ENCODE measurements at places on chromosomes 2 and 18.

- DNase-seq: no peak
These were observed 156.4 kb downstream of the BABAM2 start for GRCh38 chr2:28046921-28047320.

DNA sequence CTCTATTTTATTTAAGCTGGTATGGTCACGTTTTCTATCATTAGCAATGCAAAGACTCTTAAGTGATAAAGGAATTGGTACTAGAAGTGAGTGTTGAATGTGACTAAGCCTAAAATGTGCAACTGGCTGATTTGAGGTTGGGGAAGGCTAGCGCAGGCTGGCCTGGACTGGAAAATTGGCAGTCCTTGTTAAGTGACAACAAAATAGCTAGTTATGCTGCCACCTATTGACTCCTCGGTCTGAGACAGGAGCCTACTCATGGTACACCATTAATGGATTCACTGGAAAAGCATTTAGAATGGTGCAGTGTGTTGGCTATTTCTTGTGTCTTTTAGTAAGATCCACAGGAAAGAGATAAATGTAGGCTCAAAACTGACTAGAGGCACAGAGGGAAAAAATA lies 5.7 kb upstream of the WIPF1 start:
- no peak for DNase-seq

DNA sequence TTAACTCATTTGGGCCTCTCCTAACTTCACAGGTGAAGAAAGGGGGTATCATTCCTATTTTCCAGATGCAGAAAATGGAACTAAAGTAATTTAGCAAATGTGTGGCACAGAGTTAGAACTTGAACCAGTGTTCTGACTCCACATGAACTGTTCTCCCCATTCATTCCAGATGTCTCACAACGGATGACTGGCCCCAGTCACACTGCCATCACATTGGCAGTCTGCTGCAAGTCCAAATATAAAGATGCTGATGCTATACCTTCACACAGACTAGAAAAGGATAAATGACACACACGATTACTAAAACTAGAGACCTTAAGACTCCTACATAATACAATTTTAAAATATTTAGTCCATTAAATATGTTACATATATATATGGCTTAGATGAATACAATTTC lies 195.7 kb downstream of the NBAS start:
- no peak for DNase-seq

DNA sequence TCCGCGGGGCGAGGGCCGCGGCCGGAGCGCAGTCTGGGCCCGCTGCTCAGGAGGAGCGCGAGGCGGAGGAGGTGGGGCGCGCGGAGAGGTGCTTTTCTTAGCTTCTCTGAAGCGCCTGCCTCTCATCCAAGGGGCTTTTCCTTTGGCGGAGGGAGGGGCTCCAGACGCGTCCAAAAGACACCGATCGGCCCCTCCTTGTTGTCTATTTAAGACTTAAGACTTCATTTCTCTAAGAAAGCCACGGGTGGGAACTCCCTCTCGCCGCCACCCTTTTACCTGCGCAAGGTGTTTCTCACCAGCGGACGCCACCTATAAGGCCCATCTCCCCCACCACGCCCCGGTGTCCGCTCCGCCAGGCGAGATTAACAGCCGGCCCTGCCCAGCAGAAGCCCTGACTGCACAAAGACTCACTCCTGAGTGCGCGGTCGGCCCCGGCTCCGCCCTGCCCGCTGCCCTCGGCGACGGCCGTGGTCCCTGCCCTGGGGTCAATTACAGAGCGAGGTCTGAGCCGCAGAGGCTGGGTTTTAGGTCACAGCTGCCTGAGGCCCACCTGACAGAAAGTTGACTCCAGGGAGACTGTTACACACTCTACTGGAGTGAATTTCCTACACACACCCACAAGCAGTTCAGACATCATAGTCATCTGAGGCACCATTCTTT lies at the start of gene DSC2:
DSC2 (minus strand) TSS at position 397 of the 660 bp plus-strand sequence. CDS start 450 bp downstream, outside the sequence.
- DNase-seq: no peak

DNA sequence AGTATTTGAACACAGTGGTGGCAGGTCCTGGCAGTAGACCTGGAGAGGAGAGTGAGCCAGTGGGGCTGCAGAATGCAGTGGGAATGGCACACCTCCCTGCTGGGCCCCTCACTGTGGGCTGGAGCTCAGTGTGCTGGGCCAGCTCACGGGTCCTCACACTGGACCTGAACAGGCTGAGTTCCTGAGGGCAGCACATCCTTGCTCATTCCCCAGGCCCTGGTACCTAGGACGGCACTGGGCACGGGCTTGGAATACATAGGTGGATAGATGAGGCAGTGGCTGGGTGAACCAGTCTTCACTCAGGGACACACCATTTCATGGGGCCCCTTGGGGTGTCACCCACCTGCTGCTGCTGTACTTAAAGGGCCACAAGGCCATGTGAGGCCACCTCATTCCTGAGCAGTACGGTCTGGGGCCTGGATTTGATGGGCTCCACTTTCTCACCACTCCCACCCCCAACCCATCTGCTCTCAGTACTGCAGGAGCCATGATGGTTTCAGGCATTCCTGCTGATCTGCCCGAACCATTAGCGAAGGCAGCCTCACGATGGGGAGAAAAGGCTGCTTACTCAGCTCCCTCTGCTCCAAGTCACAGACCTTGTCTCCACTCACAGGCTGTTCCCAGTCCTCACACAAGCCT lies 4.2 kb downstream of the TMEM177 start:
- DNase-seq: no peak

DNA sequence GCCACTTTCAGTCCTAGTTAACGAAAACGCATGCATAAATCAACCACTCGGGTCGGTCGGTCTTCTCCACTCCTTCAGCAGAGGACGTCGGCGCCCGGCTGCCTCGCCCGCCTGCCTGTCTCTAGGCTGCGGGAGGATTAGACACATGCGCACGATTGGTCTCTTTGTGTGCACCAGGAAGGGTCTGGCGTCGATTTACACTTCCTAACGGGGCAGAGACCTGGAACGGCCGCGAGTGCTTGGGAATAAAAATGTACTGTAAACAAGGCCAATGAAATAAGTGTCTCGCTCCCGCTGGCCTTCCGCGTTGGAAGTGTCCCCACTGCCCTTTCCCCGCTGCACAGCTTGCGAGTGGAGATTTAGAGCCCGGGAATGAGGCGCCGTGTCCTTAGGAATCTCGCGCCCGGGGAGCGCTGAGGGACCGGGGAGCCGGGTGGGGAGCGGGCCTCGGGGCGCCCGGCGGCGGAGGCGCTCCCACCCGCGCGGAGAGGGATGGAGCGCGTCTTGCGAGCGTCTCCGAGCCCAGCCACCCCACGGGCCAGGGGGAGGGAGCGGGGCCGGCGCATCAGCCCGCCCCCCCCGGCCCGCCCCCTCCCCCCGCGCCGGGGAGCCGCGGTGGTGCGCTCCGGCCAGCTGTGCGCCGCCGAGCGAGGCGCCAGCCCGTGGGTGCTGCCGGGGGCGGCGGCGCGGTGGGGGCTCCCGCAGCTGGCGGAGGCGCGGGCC lies at the start of gene DOK6:
DOK6 (plus strand) TSS at position 636 of the 723 bp plus-strand sequence.
- DNase-seq: peak; percentile 56

DNA sequence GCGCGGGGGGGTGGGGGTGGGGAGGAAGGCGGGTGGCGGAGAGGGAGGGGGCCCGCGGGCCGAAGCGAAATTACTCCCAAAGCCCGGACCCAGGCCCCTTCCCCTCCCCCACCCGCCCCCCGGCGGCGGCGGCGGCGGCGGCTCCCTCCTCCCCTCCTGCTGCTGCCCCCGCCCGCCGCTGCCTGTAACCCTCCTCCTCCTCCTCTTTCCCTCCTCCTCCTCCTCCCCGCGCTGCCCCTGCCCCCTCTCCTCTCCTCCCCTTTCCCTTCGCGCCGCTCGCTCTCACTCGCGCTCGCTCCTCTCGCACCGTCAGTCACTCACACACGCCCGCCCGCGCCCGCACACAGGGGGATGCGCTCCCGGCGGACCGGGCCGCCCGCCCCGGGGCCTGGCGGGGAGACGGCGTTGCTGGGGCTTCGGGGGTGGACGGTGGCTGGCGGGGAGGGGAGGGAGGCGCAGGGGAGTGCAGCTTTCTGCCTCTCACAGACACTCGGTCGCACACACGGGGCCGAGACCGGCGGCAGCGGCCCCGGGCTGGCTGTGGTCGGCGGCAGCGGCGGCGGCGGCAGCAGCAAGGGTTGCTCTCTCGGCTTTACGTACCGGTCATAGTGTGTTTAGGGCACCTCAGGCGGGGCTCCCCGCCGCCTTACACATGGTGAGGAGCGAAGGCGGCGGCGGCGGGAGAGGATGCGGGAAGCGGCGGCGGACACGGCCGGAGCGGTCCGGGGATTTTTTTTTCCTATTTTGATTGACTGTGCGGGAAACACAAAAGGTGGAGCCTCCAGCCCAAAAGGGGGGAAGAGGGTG lies 405 bp downstream of the SP3 start:
- peak; percentile 80 for DNase-seq

GRCh38 chr18:54950221-54950620 lies 9.0 kb downstream of the CCDC68 start:
- no peak for DNase-seq

DNA sequence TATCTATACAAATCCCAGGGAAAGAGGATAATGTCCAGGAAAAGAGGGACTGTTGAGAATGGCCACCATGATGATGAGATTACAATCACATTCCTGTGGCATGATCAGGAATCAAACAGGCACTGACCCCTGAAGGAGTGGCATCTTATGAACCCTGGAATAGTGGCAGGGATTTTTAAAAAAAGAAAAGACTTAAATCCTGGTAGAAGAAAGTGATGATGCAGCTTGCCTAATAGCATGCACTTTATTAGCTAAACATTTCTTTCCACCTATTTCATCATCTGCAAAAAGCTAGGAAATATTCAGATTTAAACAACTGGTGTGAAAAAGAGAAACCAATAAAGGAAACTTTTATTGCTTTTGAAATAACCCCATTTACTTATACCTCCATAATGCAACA lies 87.2 kb upstream of the FSHR start:
- peak; percentile 46 for DNase-seq

GRCh38 chr2:68319398-68320117 lies at the start of gene CNRIP1:
CNRIP1 (minus strand) TSS chr2:68319949; CDS start chr2:68319400, 549 bp downstream.
- peak; percentile 54 for DNase-seq

GRCh38 chr2:167424803-167425755 lies 536.8 kb downstream of the XIRP2 start:
- DNase-seq: no peak

DNA sequence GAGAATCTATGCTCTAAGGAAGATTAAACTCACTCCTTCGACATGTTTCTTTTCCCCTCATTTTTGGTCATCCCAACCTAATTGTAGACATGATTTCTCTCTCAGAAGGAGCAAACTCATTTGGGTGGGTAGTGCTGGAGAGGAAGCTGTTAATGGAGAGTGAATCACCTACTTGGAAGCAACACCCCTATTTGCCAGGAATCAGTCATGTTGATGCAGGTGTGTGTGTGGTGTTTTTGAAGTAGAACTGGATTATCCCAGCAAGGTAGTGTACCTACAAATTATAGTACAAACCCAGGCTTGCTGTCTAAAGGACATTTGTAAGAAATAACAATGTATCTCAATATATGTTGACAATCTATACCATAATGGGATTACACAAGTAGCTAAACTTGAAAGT lies 186.4 kb downstream of the EPHA4 start:
- DNase-seq: no peak

GRCh38 chr18:47492691-47493090 lies 241.2 kb upstream of the SKOR2 start:
- no peak for DNase-seq

GRCh38 chr2:26298638-26299393 lies 47.1 kb upstream of the SELENOI start:
- peak; percentile 18 for DNase-seq

GRCh38 chr2:219388907-219389156 lies 1.1 kb upstream of the DNPEP start:
- no peak for DNase-seq

GRCh38 chr2:128498086-128498485 lies 179.4 kb upstream of the HS6ST1 start:
- DNase-seq: no peak

DNA sequence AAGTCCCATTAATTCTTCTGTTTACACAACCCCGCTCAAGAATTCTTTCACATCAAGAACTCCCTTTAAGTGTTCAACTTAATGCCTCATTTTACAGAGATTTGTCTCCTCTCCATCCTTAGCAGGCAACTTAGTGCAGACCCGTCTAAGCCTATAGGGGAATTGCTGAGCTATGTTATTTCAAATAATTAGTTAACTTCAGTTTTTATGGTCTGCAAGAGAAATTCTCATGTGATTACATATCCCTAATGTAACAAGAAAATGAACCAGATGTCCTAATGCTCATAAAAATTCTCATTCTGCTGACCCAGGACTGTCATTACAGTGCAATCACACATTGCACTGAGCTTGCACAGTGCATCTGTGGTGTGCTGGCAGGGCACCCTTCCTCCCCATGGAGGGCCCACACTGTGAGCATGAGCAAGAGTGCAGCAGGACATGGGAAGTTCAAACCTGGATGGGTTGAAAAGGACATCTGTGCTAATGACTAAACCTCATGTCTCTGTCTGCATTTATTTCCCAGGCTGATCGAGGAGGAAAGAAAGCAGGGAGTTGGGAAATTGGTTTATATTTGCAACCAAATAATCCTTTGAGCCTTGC lies 97.1 kb downstream of the COL5A2 start:
- DNase-seq: peak; percentile 53

GRCh38 chr18:79522451-79523205 lies 126.9 kb downstream of the NFATC1 start:
- DNase-seq: no peak

DNA sequence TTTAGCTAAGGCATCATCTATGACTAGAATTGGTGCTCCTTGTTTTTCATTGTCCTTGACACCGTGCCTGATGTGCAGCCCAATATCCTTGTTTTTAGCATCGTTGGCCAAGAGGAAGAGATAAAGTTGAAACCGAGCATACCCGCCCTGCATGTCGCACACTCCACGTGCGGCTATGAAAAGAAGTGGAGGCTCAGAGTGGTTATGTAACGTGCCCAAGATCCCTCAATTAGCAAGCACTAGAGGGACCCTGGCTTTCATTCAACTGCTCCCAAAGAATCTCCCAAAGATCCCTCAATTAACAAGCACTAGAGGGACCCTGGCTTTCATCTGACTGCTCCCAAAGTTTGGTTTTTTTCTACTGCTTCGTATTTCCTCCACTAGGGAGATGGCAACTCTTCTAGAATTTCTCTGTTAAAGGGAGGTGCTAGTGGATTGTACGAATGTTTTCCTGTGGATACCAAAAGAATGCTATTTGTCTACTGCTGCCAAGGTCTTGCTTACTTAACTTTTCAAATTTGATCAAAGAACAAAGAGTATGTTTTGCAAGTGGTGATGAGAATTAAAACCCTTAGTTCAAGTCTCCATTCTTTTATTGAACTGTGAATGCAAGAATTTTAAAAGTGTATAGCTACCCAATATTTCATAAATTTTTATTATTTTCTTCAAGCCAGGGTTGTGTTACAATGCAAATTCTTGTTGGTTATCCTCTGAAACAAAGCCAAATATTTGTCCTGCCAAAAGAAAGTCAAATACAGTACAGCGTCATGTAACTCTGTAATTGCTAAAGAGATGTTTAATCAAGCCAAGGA lies 92.1 kb downstream of the AOX1 start:
- peak; percentile 28 for DNase-seq

DNA sequence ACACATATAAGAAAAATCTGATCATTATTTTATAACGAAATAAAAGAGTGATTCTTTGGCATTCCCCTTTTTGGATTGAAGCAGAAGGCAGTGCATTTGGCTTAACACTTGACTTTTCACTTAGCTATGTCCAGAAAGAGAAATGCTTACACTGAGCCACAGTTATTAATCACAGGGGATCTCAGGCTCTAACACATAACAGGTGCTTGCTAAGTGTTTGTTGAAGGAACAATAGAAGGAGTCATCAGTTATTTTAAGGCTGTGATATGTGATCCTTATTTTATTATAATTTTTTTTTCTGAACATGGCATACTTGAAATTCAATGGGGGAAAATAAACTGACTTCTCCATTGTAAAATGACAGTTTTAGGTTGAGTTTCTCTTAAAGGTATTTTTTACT lies 209.5 kb downstream of the UBE2E3 start:
- no peak for DNase-seq

All from fibroblast of skin of left quadriceps (primary cell).